ENCODE measurements at places on chromosomes 7 and 10.

DNA sequence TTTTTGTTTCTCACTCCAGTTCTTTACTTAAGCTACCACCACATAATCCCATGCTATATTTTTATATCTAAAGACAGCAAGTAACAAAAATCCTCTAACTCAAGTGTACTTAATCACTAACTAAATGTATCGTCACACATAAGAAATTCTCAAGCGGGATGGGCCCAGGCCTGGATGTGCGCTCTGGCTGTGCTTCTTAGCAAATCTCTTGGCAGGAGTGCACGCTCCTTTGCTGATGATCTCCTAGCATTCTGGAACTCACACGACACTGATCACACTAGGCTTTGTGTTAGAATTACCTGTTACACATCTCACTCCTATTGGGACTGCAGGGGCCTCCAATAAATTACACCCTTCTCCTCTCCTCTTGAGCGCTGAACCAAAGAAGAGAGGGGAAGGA is 46.7 kb upstream of the CALD1 start:
- no peak for DNase-seq

DNA sequence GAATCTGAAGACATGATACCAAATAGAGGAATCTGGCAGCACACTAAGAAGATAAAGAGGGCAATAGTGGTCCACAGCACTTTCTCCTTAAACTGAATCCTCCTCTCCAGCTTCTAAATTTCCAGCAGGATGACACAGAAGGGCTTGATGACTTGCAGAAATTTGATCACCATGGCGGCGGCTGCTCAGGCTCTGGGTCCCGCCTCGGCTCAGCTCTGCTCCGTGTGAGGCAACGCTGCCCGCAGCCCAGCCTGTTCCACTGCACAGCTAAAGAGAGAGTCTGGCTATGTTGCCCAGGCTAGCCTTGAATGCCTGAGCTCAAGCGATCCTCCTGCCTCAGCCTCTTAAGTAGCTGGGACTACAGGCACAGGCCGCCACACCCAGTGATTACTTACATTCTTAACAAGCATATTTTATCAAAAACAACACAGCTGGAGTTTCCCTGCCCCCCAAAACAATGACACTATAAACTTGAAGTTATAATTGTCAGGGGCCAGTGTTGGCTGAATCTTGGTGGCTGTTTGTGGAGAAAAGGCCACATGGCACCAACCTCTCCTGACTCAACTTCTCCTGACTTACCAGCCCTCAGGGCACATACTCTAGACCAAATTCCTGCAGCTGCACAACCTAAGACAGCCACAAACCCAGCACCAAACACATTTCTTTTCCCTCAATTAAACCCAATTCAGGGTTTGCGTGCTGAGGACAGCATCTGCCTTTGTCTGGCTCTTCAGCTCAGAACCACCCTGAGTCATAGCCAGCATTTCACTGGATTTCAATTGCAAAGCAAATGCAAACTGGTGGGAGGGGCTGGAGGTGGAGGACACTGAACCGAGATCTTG is 11.6 kb upstream of the TNPO3 start:
- DNase-seq = no peak

DNA sequence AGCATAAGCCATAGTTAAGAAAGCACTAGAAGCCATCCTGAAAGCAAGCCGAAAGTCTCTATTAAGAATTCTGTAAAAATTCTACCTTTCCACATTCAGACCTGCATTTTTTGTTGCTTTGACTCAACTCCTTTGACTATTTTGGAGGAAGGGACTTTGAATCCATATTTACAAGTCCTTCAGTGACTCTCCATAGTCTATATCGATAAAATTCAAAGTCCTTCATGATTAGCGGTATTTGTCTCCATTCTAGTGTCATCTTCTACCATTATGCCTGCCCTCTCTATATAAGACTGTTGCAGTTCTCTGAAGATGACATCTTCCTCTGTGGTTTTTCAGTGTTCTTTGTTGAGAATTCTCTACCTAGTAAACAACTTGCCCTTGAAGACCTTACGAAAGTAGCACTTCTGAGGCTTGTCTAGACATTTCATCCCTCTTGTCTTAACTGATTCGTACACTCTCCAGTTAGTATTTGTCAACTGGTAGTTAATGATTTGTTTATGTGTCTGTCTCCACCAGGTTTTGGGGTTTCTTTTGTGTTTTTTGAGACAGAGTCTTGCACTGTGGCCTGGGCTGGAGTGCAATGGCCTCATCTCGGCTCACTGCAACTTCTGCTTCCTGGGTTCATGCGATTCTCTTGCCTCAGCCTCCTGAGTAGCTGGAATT is 1.7 kb downstream of the CCSER2 start:
- no peak for DNase-seq

GRCh38 chr7:47298636-47299035 is 283.3 kb downstream of the TNS3 start:
- no peak for DNase-seq

All from RWPE2 (cell line).